ENCODE measurements at places on chromosomes 11 and 22.

DNA sequence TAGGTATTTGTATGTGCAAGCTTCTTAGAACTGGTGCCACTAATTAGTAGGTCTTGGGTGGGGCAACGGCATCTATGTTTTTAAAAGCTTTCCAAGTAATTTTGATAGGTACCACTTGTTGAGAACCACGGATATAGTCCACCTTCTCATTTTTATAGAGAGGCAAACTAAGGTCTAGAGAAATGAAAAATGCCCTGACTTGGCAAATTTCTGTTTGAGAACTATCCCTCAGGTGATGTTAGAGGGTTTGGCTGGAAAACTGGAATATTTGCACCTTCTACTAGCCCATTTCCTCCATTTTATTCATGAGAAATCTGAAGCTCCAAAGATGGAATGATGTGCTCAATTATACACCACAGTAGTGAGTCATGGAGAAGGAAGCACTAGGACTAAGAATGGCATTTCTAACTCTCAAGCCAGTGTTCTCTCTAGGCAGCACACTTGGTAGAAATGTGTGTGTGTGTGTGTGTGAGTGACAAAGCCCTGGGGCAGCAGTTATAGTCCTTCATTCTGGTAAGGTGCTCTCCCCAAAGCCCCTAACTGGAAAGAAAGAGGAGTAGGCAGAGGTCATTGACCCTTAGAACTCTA lies 1.8 kb upstream of the TMEM86A start:
- DNase-seq: no peak

DNA sequence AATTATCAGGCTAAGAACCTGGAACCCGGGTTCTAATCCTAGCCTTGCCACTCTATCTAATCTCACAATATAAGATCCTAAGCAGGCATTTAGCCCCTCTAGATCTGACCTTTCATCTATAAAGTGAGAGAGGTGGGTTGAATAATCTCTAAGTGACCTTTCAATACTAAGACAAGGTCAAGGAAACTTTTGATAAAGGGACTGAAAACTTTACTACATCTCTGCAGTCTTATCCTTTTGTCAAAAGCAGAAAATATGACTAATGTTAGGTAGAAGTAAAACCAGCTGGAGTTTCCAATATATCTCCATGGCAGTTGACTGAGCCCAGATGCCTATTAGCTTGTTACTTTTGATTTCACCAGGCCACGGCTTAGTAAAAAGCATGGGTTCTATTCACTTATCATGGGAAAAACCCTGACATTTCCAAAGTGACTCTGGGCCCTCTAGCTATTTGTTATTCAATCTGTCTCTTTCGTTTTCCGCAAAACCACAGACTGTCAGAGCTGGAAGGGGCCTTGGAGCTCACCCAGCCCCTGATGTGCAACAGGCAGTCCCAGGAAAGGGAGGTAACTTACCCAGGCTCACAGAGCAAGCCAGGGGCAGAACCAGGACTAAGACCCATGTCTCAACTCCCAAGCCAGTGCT lies 75.8 kb downstream of the RAB30 start:
- peak; percentile 29 for DNase-seq

DNA sequence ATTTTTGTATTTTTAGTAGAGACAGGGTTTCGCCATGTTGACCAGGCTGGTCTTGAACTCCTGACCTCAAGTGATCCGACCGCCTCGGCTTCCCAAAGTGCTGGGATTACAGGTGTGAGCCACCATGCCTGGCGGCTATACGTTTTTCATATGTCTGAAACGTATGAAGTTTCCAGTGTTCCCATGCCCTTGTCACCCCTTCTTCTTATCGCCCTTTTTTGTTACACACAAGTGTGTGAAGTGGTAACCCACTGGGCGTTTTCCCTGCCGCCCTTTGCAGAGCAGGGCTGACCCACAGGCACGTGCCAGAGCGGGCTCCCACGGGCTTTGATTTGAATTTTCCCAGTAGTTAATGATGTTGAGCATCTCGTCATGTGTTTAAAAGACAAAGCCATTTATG lies 17.0 kb downstream of the PIM3 start:
- DNase-seq: no peak

- DNase-seq: no peak
Measured at GRCh38 chr11:32071811-32072210, 19.1 kb upstream of the RCN1 start.

- DNase-seq: no peak
Measured at GRCh38 chr11:117019871-117020270, 78.4 kb downstream of the SIK3 start.

DNA sequence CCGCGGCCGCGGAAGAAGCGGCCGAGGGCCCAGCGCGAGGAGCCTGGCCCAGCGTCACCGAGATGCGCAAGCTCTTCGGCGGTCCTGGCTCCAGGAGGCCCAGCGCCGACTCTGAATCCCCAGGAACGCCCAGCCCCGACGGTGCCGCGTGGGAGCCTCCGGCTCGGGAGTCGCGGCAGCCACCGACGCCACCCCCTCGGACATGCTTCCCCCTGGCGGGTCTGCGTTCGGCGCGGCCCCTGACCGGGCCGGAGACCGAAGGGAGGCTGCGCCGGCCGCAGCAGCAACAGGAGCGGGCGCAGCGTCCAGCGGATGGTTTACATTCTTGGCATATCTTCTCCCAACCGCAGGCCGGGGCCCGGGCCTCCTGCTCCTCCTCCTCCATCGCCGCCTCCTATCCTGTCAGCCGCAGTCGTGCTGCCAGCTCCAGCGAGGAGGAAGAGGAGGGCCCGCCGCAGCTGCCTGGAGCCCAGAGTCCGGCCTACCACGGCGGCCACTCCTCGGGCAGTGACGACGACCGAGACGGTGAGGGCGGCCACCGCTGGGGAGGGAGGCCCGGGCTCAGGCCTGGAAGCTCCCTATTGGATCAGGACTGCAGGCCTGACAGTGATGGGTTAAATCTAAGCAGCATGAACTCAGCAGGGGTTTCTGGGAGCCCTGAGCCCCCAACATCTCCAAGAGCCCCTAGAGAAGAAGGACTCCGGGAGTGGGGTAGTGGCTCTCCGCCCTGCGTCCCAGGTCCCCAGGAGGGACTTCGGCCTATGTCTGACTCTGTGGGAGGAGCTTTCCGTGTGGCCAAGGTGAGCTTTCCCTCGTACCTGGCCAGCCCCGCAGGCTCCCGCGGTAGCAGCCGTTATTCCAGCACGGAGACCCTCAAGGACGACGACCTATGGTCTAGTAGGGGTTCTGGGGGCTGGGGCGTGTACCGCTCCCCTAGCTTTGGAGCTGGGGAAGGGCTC lies 1.2 kb downstream of the ARHGEF17 start:
- DNase-seq: no peak

- no peak for DNase-seq
Measured at GRCh38 chr11:16873289-16873688, 134.8 kb downstream of the C11orf58 start.

DNA sequence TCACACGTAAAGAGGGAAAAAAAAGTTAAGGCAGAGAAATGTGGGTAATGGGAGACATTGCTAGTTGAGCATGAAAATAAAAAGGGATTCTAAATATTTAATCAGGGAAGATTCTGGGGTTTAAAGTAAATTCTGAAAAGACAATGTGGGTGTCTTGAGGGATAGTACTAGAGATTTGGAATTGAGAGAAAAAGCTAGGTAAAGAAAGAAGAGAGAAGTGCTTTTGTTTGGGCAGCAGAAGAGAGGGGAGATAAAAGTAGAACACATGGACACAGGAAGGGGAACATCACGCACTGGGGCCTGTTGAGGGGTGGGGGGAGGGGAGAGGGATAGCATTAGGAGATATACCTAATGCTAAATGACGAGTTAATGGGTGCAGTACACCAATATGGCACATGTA lies 3.5 kb upstream of the YPEL4 start:
- no peak for DNase-seq

GRCh38 chr11:36467012-36467411 lies 43.1 kb downstream of the TRAF6 start:
- DNase-seq: no peak

GRCh38 chr22:46445771-46446420 lies 91.5 kb downstream of the CELSR1 start:
- DNase-seq: no peak

GRCh38 chr11:119210050-119210449 lies 3.9 kb downstream of the CBL start:
- no peak for DNase-seq

GRCh38 chr11:64519541-64519940 lies 71.5 kb upstream of the SLC22A12 start:
- no peak for DNase-seq

- DNase-seq: no peak
Measured at GRCh38 chr11:86162239-86162638, 82.3 kb upstream of the EED start.

- DNase-seq: no peak
Measured at GRCh38 chr11:106957030-106957482, 61.2 kb downstream of the GUCY1A2 start.

DNA sequence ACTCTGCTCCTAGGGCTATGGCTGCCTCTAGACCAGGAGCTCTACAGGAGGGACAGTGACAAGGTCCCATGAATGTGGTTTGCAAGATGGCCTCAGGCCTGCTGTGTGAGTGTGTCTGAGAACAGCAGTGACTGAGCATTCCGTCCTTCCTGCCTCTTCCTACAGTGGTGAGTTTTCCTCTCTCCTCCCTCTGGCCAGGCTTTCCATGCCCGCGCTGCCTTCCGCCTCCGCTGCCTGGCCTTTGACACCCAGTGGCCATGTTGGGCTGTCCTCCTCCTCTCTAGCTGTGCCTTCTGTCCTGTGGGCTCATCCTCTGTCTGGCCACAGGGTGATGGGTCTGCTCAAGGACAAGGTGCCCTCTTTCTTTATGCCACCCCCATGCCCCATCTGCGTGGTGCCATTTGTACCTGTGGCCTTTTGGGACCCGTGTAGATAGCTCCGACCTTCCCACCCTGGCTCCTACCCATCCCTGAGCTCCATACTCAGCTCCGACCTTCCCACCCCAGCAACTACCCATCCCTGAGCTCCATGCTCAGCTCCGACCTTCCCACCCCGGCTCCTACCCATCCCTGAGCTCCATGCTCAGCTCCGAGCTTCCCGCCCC lies 970.4 kb downstream of the BRD1 start:
- DNase-seq: no peak

GRCh38 chr11:36164506-36165250 lies 124.5 kb downstream of the COMMD9 start:
- DNase-seq: no peak

DNA sequence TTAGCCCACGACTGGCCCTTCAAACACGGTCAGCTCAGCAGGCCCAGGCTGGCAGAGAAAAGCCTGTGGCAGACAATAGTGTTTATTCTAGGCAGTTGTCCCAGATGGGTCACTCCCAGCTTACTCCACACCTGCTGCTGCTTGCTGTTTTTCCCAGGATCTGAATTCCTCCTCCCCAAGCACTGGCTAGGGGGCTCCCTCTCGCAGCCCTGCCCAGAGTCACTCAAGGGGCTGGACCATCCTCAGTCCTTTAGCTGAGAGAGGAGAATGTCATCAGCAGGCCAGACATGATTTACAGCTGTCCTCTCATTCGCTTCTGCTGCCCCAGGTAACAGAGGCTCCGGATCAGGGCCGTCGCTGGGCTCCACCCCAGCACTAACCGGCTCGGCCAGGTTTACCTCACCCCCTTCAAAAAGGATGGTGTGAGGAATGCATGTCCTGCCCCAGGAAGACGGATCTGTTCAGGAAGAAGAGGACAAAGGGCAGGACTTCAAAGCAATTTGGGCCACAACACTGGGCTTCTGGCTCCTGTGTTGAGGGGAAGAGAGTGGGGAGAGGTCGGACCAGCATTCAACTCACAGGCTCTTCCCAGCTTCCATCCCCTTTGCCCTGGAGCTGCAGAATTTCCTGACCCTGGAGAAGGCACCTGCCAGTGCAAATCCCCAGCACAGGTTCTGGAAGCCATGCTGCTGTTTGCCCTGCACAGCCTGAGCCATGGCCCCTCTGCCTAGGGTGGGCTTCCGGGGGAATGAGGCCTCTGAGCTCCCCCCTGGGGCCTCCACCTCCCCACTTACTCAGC lies 59.7 kb upstream of the BARX2 start:
- DNase-seq: no peak

GRCh38 chr11:24625975-24626374 lies 129.1 kb downstream of the LUZP2 start:
- no peak for DNase-seq

- DNase-seq: no peak
Measured at GRCh38 chr11:126528075-126528474, 172.6 kb downstream of the ST3GAL4 start.

DNA sequence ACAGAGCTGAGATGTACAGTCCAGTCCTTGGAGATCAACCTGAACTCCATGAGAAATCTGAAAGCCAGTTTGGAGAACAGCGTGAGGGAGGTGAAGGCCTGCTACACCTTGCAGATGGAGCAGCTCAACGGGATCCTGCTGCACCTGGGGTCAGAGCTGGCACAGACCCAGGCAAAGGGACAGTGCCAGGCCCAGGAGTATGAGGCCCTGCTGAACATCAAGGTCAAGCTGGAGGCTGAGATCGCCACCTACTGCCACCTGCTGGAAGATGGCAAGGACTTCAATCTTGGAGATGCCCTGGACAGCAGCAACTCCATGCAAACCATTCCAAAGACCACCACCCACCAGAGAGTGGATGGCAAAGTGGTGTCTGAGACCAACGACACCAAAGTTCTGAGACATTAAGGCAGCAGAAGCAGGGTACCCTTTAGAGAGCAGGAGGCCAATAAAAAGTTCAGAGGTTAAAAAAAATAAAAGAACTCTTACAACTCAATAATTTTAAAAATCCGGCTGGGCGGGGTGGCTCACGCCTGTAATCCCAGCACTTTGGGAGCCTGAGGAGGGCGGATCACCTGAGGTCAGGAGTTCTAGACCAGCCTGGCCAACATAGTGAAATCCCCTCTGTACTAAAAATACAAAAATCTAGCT lies 69.9 kb upstream of the RTL6 start:
- DNase-seq: no peak

GRCh38 chr22:21917181-21917958 lies 35.3 kb downstream of the PPM1F start:
- no peak for DNase-seq

GRCh38 chr11:124793466-124794278 lies 6.5 kb downstream of the MSANTD2 start:
- no peak for DNase-seq

GRCh38 chr11:92067016-92067415 lies 157.6 kb upstream of the FAT3 start:
- no peak for DNase-seq

GRCh38 chr22:17087498-17088131 lies 2.8 kb downstream of the IL17RA start:
- peak; percentile 87 for DNase-seq

DNA sequence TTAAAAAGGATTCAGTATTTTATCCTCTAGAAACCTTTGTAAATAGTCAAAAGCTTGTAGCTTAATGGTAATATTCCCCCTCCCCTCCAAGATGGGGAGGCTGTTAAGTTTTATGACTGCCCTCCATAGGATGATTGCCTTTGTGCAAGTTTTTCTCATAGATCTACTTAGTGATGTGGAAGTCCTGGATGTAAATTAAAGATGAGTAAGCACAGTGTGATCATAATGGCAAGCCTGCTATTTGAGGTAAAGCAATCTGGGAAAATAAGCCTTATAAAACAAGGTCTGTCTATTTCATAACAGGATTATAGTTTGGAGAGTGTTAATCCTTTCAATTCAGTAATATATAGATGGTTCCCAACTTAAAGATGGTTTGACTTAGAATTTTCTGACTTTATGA lies 216.3 kb downstream of the DDX10 start:
- no peak for DNase-seq

Measured in T-helper 2 cell (primary cell).